ENCODE measurements at places on chromosomes 7 and 10.
A peak's percentile ranks its signal among the peaks of the same experiment; 100 is the strongest.

GRCh38 chr10:14603534-14604102 is 171.1 kb downstream of the FAM107B start:
- DNase-seq, result no peak

DNA sequence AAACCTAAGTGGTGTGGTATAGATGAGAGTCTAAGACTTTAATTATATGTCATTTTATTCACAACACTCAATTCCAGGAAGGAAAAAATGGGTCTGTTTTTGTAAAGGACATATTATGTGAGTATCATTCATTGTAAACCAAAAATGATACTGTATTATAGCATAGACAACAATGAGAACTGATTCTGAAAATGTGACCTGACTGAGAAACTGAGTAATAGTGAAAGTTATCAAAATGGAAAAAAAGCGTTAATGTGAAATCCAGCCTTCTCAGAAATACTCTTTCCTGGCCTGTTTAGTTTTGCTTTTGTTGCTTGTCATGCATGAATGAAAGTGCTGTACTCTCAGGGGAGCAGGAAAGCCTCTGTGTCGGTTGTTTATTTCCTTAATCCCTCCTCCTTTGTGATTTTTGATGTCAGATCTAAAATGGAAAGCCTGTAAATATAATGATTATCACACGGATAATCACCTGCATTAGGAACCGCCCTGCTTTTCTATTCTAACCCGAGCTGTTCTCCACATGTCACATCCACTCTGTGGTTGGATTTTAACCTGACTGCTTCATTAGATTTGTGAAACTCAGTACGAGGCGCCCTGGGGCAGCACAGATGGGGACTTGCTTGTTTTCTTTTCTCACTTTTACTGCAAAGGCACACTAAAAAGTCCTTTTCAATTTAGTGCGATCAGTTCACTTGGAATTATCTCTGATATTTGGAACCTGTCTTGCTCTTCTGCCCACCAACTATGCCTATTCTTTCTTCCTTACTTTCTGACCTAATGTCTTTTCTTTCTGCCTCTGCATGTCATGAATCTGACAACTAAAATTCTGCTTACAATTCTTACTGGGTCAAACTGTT is 240.9 kb upstream of the KAT6B start:
- no peak for DNase-seq

GRCh38 chr7:105896407-105896911 is 20.1 kb upstream of the ATXN7L1 start:
- no peak for DNase-seq

DNA sequence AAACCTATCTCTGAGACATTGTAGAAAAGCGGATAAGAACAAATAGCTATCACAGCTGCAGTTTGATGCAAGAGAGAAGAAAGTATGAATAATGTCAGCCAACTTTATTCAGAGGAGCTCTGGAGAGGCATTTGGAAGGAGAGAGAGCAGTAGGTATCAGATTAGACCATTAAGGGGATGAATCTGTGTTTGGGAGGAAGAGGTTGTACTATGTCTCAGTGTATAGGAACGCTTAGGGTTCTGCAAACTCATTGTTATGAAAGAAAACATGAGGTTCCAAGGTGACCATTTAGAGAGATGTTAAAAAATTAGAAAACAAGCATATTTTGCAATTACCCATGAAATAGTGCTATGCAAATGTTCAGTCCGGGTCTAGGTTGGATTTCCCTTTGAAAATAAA is 207.5 kb upstream of the GNAI1 start:
- no peak for DNase-seq

- no peak for DNase-seq
Measured at GRCh38 chr10:121371836-121372235, 226.4 kb downstream of the FGFR2 start.

DNA sequence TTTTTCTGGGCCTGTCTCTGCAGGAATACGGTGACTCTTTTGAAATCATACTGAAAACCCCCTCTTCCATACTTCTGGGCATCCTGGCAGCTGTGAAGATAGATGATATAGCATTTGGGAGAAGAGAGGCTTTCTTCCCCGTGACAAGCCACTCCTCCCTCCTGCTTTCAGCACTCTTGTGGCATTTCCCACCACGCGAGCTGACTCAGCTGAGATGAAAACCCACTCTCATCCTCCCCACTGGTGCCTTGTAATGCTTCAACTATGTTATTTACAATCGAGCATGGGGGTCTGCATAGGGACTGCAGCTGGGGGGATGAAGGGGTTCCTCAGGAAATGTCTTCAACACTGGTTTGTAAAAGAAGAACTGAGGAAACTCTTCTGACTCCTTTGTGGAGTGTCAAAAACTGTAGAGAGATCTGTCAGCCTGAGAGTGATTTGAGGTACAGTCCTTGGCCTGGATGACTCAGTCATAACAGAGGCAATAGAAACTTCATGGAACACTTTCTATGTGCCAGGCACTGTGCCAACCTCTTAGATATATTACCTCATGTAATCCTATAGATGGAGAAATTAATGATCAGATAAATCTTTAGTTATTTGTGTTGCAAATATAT is 1.7 kb upstream of the TBATA start:
- peak; percentile 50 for DNase-seq

DNA sequence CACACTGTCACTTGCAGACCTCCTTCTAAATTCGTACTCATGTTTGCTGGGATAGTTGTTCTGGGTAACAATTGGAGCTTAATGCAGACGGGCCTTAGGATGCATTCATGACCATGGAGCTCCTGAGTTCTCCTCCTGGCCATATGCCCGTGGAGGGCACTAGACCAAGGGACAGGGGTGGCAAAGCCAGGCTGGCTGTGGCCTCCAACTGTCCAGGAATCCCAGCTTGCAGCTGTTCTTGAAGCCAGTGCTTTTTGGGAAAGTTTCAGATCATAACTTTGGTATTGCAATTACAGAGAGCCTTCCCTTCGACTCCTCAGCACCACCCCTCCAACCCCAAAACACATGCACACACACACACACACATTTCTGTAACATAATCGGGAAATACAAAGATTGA is 30.6 kb downstream of the ANTXRL start:
- DNase-seq, result no peak

DNA sequence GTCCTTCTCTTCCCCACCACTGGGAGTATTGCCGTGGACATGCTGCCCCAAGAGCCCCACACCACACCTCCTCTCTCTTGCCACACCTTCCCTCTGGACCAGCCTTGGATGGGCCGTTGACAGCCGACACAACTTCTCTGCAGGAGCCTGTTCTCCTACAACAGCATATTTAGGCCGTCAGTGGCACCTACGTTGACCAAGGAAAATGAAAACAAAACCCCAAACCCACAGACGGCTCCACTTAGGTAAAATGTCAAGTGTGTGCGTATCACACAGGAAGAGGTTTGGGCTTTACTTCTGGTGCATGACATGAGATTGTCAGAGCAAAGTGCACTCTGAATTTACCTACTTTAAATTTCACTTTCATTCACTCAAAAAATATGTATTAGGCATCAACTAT is 246.6 kb downstream of the ZMYND11 start:
- no peak for DNase-seq

DNA sequence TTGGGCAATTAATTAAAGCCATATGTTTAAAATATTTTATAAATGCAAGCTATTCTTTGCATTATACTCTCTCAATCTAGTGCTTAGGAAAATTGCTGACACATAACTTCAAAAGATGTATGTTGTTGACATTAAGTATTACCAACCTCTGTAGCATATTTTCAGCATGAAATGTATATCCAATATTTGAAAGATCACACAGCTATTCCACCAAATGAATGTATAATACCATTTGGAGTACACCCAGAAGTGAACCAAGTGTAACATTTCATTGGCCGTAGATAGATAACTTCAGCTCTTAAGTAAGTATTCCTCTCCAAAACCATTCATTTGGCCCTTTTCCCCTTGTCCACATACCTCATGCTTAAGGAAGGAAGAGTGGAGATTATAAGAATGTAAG is 104.6 kb downstream of the HECTD2 start:
- no peak for DNase-seq

DNA sequence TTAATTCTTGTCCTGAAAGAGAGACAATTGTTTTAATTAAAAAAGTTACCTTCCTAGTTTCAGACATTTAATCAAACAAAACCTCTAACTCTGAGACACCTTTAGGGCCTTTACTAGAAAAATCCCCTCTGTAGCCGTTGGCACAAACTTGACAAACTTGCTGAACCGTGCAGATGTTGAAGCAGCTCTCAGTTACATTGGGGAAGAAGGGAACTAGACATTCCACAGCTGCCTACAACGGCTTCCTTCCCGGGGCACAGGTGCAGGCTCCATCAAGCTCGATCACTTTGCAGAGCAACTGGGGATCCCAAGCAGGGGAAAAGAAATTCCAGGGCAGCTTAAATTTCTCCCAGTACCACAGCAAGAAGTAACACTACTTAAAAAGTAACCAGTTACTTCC is 141.3 kb downstream of the SKAP2 start:
- DNase-seq, result no peak

DNA sequence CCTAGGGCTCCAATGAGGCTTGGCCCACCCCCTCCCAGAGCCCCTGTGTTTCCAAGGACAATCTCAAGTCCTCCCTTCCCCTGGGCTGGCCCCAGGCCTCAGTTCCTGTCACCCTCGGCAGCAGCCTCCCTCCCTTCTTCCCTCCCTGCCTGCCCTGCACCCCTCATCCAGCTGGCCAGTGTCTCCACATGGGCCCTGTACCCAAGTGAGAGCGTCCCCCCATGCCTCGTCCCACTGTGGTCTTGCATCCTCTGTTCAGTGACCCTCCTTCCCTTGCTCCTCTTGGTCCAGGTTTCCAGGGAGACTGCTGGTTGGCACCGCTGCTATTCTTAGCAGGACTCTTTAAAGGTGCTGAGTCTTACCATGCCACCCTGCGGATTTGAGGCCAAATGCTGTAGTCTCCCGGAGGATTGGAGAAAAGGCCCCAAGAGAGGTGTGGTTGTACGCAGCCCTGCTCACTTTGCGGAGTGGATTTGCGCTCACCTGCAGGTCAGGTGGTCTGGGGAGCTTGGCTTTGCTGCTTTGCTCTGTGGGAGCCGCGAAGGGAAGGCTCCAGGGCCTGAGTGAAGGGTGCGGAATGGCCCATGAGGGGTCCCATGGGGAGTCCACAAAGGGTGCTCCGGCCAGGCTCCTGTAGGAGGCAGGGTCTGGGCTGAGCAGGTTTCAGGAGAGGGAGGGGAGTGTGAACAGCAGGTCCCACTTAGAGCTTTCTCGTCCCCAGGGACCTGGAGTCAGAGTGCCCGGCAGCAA is 519.2 kb downstream of the TCERG1L start:
- DNase-seq, result no peak

DNA sequence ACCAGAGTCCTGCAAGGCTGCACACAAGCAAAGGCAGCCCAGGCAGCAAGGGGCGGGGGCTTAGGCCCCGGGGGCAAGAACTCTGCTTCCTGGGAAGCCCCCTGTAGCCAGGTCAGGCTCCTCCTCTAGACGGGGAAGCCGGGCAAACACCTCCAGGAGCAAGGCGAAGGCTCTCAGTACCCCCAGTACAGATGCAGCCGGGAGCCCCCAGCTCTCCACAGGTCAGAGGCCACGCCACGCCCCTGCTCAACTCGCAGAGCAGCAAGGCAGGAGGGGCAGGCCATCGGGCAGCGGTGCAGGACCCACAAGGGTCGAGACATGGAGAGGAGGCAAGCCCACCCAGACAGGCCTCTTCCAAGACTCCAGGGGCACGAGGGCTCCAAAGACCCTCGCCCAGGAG is 108.8 kb downstream of the MAD1L1 start:
- no peak for DNase-seq

GRCh38 chr10:116304923-116305322 is 19.3 kb upstream of the CCDC172 start:
- no peak for DNase-seq
